ENCODE measurements at places on chromosomes 12 and 14. TPM values are rescaled to one million over a fixed set of nuclear protein-coding genes. Genes with fewer than 3 reads are reported as not detected.
A peak's percentile ranks its signal among the peaks of the same experiment; 100 is the strongest.

Gene PIANP
- 5.6 TPM for total RNA-seq

Gene DEPDC4
- total RNA-seq: not detected

Gene NFATC4
- 47.9 TPM for total RNA-seq

Gene SPPL3
- total RNA-seq: 48.9 TPM

Gene TOMM20L
- not detected for total RNA-seq

Gene FBXL14
- 15.2 TPM for total RNA-seq

Gene FLVCR2
- total RNA-seq: 3.7 TPM

Gene TDRD9
- 0.74 TPM for total RNA-seq

Gene FOXN3
- total RNA-seq: 111 TPM

Gene KRT3
- total RNA-seq: not detected

Gene SLC25A47
- not detected for total RNA-seq

Gene SLC41A2
- 19.9 TPM for total RNA-seq

Gene ACOT6
- total RNA-seq: not detected

Gene IFNG-AS1
- not detected for total RNA-seq

- no peak overlapping the region for H3K27ac ChIP-seq
- H3K27me3 ChIP-seq: no peaks in the 10 kb centered on the region
- no peak overlapping the region for H3K4me3 ChIP-seq
- no peaks in the 10 kb centered on the region for H3K36me3 ChIP-seq
These were observed 455.0 kb upstream of the TMEM132C start for GRCh38 chr12:127811988-127812387.

DNA sequence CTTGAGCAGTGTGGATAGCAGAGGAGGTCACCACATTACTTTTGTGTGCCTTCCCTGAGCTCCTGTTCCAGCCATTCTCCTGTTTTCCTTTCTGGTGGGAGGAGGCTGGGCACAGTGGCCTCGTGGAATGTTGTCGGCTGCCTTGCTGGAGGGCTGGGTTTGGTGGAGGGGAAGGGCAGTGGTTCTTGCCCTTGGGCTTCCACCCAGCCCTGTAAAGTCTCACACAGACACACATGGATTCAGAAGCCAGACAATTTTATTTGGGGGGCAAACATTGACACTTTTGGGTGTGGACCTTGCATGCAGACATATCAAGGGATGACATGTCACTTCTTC is 866 bp downstream of the NPFF start:
- peaks cover 44% of the 10 kb centered on the region for H3K4me1 ChIP-seq
- H3K4me3 ChIP-seq: no peak overlapping the region
- no peaks in the 10 kb centered on the region for H3K36me3 ChIP-seq
- no peak overlapping the region for H3K27ac ChIP-seq

DNA sequence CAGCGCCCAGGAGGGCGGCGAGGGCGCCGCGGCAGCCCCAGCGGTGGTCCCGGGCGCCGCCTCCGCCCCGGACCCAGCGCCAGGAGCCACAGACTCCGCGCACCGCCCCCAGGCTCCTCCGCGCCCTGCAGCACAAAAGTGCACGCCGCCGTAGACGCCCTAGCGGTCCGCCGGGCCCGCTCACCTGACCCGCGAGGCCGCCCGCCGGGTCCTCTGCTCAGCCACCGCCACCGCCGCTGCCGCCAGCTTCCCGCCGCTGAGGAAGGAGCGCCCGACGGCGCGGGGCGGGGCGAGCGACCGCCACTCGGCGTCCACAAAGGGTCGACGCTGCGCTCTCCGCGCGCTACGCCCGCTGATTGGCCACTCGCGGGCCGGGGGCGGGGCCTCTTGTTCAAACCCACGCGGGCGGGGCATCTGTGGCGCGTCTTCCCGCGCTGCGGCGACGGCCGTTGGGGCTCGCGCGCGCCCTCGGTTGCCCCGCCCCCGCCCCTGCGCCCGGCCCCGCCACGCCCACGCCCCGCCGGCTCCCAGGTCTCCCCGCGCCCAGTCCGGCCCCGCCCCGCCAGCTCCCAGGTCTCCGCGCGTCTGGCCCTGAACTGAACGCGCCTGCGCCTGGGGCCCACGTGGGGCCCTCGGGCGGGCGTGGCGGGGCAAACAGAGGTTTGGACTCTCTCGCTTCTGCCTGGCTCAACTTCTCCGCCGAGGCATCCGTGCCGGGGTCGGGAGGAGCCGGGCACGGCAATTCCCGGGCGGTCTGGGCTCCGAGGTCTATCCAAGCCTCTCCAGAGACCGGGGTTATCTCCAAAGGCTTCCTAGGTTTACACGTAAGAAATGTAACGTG is at the start of gene CDCA4:
TSS of gene CDCA4 (minus strand) at position 269 of the 841 bp plus-strand sequence. CDS start 9,154 bp downstream, outside the sequence.
- no peak for DNase-seq
- H3K4me3 ChIP-seq: peak within 1 kb of the TSS; percentile 63
- H3K27ac ChIP-seq: peak within 1 kb of the TSS; percentile 90
- no peaks in the 10 kb centered on the region for H3K36me3 ChIP-seq
- peaks cover 49% of the 10 kb centered on the region for H3K4me1 ChIP-seq

GRCh38 chr12:65840793-65841670 is 16.7 kb downstream of the HMGA2 start:
- H3K36me3 ChIP-seq: no peaks in the 10 kb centered on the region
- no peak overlapping the region for H3K27ac ChIP-seq
- DNase-seq: no peak
- no peaks in the 10 kb centered on the region for H3K4me1 ChIP-seq

DNA sequence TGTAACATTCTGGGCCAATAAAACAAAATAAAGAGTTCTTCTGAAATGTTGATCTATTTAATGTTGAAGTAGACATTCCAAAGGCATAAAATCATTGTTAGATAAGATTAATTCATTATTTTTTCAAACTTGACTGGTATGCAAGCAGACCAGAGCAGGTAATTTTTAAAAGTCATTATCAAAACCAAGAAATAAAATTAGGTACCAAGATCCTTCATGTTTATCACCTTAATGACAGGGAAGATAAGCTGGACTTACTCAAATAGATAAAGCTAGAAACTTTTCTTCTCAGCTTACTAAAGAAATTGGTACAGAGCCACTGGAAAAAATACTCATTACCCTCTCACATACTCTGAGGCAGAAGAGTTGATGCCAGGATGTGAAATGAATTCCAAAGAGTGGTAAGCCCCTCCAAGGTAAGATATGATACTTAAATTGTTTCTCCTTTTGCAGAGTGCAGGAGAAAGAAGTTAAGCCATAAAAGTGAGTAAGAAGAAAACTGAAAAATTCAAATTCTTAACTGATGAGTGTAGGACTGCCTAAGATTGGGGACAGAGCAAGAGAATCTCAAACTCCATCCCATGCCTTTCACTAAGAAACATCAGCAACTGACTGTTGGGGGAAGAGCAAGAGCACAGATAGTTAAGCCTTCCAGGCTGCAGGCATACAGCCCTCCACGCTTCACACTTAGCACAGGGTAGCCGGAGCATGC is 111.9 kb downstream of the SLC41A2 start:
- H3K27me3 ChIP-seq: no peaks in the 10 kb centered on the region
- no peaks in the 10 kb centered on the region for H3K4me1 ChIP-seq
- H3K4me3 ChIP-seq: no peak overlapping the region
- H3K36me3 ChIP-seq: no peaks in the 10 kb centered on the region

DNA sequence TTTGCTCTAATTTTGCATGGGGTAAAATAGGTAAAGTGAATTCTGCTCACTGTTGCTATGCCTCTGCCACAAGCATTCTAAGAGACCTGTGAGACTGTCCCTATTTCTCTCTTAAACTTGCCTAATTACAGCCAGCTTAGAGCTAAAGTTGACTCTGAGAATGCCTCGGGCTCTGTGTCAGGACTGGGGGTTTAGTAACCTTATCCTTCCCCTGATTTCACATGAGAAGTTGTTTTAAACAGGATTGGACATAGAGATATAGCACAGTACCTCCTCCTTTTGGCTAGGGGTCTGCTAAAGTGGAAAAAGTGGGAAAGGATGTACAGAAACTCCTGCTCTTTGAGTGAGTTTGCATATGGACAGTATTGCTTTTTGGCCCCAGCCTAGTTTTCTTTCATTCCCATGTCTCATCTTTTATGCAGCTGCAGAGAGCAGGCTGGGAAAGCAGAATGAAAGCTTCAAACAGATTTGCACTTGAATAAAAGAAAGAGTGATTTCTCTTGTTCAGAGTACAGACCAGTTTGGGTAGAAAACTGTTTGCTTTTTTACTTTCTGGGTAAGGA is 122.0 kb downstream of the RAD51B start:
- H3K27me3 ChIP-seq: no peaks in the 10 kb centered on the region
- H3K36me3 ChIP-seq: no peaks in the 10 kb centered on the region
- H3K4me3 ChIP-seq: no peak overlapping the region
- peaks cover 55% of the 10 kb centered on the region for H3K4me1 ChIP-seq
- H3K27ac ChIP-seq: peak overlapping the region; percentile 88
- DNase-seq: no peak

GRCh38 chr14:72855913-72856312 is 38.0 kb downstream of the DPF3 start:
- H3K4me3 ChIP-seq: no peak overlapping the region
- H3K4me1 ChIP-seq: no peaks in the 10 kb centered on the region
- H3K27ac ChIP-seq: no peak overlapping the region
- no peak for DNase-seq

- H3K36me3 ChIP-seq: peaks cover 4% of the 10 kb centered on the region
- no peak for DNase-seq
- no peak overlapping the region for H3K4me3 ChIP-seq
- H3K27me3 ChIP-seq: no peaks in the 10 kb centered on the region
- H3K4me1 ChIP-seq: peaks cover 77% of the 10 kb centered on the region
- no peak overlapping the region for H3K27ac ChIP-seq
These were observed 20.5 kb downstream of the RAP1B start for GRCh38 chr12:68631227-68631626.

DNA sequence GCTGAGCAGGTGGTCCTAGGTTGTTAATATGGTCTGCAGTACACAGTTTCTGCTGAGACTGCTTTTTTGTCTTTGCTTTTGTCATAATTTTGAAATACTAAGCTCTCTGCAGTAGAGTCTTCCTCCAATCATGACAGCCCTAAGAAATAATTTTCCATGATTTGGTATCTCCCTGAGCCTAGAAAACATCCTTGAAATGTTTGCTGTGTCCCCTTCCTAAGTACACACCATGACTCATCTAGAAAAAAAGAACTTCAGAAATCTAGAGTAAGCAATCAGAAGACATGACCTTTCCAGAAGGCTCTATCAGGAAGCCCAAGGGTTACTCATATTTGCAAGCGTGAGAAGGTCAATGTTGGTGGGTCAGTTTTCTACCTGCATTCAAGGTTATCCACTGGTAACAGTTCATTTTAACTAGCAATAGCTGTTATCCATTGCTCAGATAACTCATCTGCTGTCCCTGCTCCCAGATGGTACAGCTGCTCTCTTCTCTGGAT is 16.4 kb downstream of the DAD1 start:
- H3K27me3 ChIP-seq: no peaks in the 10 kb centered on the region
- peaks cover 9% of the 10 kb centered on the region for H3K4me1 ChIP-seq
- H3K36me3 ChIP-seq: no peaks in the 10 kb centered on the region

- H3K27ac ChIP-seq: no peak overlapping the region
- H3K4me3 ChIP-seq: no peak overlapping the region
- H3K4me1 ChIP-seq: no peaks in the 10 kb centered on the region
- H3K36me3 ChIP-seq: no peaks in the 10 kb centered on the region
These were observed 28.2 kb upstream of the PEX5 start for GRCh38 chr12:7161327-7161726.

DNA sequence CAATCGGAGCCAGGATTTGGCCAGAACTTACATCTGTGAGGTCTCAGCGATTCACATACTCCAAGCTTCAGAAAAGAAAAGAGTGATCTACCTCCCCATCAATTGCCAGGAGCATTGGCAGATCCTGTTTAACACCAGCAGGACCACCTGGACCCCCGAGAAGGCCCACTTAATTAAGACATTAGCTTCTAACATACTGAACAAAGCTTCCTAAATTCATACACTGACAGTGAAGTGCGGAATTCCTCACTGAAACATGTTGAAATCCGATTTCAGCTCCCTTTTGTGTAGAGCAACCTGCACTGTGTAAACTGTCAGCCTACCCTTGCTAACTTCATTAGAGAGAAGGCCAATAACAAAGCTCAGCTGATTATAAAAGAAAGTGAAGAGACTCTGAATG is 274.0 kb downstream of the NOVA1 start:
- no peak overlapping the region for H3K4me3 ChIP-seq
- H3K4me1 ChIP-seq: no peaks in the 10 kb centered on the region
- DNase-seq: no peak
- no peak overlapping the region for H3K27ac ChIP-seq
- H3K36me3 ChIP-seq: no peaks in the 10 kb centered on the region

- no peak overlapping the region for H3K27ac ChIP-seq
- no peaks in the 10 kb centered on the region for H3K27me3 ChIP-seq
These were observed 46.6 kb downstream of the USP15 start for GRCh38 chr12:62306569-62307530.

GRCh38 chr12:69324797-69325466 is 23.2 kb upstream of the LYZ start:
- no peaks in the 10 kb centered on the region for H3K27me3 ChIP-seq
- no peak overlapping the region for H3K27ac ChIP-seq
- no peaks in the 10 kb centered on the region for H3K4me1 ChIP-seq

GRCh38 chr12:122293081-122293480 is 26.8 kb upstream of the VPS33A start:
- no peaks in the 10 kb centered on the region for H3K27me3 ChIP-seq
- no peak overlapping the region for H3K27ac ChIP-seq
- no peak for DNase-seq
- no peak overlapping the region for H3K4me3 ChIP-seq

- no peak for DNase-seq
- no peaks in the 10 kb centered on the region for H3K27me3 ChIP-seq
- no peaks in the 10 kb centered on the region for H3K36me3 ChIP-seq
These were observed 60.7 kb downstream of the CCNK start for GRCh38 chr14:99541677-99542470.

- no peak overlapping the region for H3K4me3 ChIP-seq
- H3K36me3 ChIP-seq: no peaks in the 10 kb centered on the region
- no peak overlapping the region for H3K27ac ChIP-seq
- DNase-seq: no peak
- no peaks in the 10 kb centered on the region for H3K27me3 ChIP-seq
These were observed 114.1 kb upstream of the BTG1 start for GRCh38 chr12:92259696-92260251.

DNA sequence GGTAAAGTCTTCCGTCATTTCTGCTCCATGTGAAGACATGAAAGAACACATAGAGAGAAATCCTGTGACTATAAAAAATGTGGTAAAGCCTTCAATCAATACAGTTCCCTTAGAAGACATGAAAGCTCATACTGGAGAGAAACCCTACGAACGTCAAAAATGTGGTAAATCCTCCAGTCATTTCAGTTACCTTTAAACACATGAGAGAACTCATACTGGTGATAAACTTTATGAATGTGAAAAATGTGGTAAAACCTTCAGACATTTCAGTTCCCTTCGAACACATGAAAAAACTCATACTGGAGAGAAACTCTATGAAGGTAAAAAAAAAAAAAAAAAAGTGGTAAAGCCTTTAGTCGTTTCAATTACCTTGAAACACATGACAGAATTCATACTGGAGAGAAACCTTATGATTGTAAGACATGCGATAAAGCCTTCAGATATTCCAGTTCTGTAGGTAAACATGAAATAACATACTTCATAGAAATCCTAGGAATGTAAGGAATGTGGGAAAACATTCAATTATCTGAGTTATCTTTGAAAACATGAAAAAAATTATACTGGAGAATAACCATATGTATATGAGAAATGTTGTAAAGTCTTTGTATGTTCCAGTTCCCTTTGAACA is 60.4 kb downstream of the MAP4K5 start:
- H3K27me3 ChIP-seq: no peaks in the 10 kb centered on the region
- no peaks in the 10 kb centered on the region for H3K36me3 ChIP-seq

- H3K36me3 ChIP-seq: no peaks in the 10 kb centered on the region
- H3K4me3 ChIP-seq: no peak overlapping the region
- H3K27me3 ChIP-seq: no peaks in the 10 kb centered on the region
- no peak overlapping the region for H3K27ac ChIP-seq
These were observed 247.3 kb downstream of the LRIG3 start for GRCh38 chr12:58673021-58673420.

All from vagina (tissue), 2 donors.